ENCODE measurements at places on chromosomes 13 and 19.

DNA sequence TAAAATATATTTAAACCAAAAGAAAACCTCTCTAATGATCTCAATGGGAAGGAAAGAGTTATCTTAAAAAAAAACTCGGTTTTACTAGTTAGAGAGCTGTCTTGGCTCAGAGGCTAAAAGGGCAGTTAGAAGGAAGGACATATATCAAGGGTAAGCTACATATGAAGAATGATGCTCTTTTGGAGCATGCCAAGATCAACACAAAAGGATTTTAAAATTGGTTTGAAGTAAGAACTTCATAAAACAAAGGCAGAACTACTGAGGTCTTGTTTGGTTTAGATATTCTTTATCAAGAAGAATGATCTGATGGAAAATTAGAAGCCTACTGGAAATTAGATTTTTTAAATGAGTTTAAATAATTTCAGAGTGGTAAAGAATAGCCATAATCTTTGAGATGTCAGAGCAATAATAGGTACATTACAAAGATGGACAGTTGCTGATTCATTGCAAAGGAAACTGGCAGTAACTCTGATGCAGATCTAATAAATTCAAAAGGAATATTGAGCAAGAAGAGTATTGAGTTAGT, 39.4 kb upstream of the LMO7 start:
- no peak for DNase-seq

DNA sequence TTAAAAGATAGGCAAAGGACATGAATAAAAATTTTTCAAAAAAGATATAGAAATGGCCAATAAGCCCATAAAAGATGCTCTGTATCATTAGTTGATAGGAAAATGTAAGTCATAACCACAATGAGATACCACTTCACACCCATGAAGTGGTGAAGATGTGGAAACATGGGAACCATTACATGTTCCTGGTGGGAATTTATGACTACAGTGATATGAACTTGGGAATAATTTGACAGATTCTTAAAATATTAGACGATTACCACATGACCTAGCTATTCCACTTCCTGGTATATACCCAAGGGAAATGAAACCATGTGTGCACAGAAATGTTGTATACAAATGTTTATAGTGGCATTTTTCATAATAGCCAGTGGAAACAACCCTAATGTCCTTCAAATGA, 232.2 kb downstream of the GGACT start:
- DNase-seq, result no peak

GRCh38 chr13:103349211-103349980, 283.2 kb upstream of the SLC10A2 start:
- DNase-seq, result no peak

GRCh38 chr13:20474515-20474914, 51.1 kb downstream of the CRYL1 start:
- DNase-seq, result no peak

DNA sequence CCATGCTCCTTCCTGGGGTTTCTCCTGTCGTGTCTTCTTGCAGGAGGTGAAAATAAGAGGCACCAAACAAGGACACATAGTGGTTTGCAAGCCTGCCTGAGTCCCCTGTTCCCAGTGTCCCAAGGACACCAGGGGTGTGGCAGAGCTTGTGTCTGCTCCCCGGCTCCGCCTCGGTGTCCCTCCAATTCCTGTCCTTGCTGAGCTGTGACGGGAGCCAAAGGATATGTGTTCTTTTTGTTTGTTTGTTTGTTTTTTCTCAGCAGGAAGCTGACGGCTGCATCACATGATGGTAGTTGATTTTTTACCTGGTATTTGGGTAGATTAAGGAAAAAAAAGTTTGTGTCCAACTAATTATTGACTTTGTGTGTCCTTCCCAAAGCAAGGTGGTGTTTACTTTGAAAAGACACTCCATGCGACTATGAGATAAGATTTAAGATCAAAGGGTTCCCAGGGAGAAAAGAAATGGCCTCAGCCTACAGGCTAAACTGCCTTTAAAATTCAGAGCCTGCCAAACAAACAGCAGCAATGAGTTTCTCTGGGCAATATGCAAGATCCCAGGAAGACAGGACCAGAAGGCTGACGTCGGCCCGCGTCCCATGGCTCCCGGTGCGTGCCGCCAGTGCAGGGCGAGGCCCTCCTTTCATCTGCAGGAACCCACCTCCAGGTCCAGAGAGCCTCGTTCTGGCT, 50.8 kb upstream of the XPO4 start:
- DNase-seq, result no peak

- no peak for DNase-seq
Observed at GRCh38 chr19:55149078-55150003, at the start of gene TNNT1. TSS of gene TNNT1 (minus strand) at chr19:55149206. CDS start at chr19:55147157, 2,049 bp downstream.

GRCh38 chr19:53908106-53908934, 758 bp upstream of the CACNG7 start:
- no peak for DNase-seq

DNA sequence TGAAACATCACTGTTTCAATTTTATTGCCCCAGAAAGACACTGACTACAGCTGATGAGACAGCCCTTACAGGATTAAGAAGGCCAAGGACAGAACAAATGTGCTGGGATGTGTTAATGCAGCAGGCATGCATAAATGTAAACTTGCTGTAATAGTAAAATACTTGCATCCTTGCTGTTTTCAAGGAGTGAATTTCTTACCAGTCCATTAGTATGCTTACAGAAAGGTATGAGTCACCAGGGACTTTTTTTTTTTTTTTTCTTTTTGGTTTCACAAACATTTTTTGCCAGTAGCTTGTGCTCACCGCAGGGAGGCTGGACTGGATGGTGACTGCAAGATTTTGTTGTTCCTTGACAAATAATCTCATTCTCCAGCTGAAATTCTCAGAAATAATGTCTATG, 55.1 kb downstream of the GPR180 start:
- peak; percentile 50 for DNase-seq

GRCh38 chr19:47280183-47280797, 5.6 kb downstream of the INAFM1 start:
- DNase-seq, result peak; percentile 55

DNA sequence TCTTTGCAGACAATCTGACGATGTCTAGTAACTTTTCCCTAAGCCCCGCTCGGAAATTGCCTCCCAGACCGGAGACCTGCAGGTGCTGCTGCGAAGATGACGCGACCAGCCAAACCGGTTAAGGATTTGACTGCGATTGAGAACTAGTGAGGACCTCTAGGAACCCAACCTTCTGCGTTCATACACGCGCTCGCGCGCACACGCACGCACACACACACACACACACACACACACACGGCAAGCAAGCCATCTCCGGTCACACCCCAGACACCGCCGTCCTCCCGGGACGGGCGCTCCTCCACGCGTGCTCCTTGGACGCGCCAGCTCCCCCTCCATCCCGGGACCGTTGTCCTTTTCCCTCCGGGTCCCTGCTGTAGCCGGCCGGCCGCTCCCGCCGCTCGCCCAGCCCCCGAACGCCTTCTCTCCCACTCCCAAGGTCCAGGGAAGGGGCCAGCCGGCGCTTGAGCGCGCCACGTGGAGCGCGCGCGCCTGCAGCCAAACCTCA, 1.2 kb downstream of the TBC1D4 start:
- DNase-seq, result peak; percentile 61

DNA sequence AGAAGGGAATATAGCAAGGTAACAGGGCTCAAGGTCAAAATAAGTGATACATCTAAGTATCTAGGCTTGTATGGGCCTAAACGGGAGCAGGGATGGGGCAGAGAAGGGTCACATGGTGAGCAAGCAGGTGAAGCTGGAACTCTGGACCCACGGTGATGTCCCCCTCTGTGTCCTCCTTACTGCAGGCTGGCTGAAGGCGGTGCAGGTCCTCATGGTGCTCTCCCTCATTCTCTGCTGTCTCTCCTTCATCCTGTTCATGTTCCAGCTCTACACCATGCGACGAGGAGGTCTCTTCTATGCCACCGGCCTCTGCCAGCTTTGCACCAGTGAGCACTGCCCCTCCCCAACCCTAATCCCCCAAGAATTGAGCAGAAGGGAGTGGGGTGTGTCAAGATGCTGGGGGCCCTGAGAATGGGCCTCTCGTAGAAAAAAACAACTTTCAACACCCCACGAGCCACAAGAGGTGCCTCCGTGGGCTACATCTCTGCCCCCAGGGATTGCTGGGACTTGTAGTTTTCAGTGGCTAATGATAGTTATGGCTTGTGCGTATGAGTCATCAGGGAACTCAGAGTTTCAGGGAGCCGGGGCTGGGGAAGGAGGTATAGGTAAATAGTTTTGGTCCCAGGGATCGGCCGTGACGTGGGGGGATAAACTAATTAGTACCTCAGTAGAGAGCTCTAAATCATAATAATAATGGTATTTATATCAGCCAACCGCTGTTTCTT, 4.0 kb downstream of the EMP3 start:
- DNase-seq, result peak; percentile 27

DNA sequence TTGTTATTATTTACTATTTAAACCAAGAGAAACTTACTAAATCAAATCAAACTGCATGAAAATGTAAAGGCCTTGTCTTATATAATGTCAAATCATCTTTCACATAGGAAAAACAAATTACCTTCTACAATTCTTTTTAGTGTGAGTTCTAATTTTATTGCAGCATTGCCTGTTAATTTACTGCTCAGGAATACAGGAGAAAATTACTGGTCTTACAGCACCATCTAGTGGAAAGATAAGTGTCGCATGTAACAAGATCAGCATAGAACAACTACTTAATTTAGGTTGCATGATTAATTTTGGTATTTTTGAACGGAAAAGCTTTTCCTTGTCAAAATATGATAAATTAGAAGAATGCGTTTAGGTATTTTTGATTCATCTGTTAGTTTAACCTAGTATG, 502.7 kb downstream of the UQCRFS1 start:
- DNase-seq, result peak; percentile 68

DNA sequence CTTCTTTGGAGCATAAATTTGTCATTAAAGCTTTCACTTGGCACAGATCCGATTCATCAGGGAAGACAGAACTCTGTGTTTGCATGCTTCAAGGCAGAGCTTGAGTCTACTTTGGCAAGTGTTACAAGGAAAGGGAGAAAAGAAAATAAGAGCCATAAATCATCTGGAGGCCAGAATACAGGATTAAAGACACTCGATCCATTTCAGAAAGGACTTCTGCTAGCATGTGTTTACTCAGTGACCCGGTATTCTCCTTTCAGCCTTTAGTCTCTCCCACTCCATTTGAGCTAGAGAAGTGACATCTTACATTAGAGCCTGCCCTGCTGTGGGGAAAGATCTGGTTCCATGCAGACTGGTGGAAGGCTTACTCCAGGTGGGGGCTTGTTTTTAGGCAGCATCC, 306.4 kb downstream of the KLF5 start:
- DNase-seq, result no peak

- no peak for DNase-seq
Observed at GRCh38 chr19:39008137-39008536, 24.2 kb downstream of the FBXO27 start.

DNA sequence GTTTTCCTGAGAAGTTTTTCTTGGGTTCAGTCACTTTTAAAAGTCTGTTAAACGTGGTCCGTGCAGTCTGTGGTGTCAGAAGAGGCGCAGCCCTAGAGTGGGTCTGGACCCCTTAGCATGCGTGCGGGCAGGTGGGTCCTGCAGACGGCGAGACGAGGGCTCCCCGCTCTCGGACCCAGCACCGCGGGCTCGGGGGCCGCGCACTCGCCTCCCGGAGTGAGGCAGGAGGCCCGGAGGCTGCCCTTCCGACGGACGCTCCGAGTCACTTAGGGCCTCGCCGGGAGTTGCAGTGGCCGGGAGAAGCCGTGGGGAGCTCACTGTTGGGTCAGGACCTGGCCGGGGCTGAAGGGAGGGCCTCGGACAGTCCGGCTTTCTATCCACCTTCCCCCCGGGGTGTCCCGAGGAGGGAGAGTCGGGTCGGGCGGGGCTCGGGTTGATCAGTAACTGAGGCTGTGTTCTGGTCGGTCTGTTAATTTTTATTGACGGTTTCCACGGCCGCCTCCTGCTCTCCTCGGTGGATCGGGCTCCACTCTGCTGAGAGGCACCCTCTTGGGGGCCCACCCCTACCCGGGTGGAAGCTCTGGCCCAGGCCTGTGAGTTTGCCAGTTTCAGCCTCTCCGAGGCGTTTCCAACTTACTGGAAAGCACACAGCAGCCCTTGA, 1.3 kb downstream of the PTBP1 start:
- DNase-seq, result peak; percentile 78

All from ACHN (cell line).